ENCODE measurements at places on chromosomes 3 and 15.

- peak; percentile 85 for DNase-seq
Measured at GRCh38 chr15:95162967-95163531, 931.7 kb downstream of the MCTP2 start.

GRCh38 chr3:129934234-129935123 is 40.0 kb upstream of the TRH start:
- DNase-seq, result no peak

DNA sequence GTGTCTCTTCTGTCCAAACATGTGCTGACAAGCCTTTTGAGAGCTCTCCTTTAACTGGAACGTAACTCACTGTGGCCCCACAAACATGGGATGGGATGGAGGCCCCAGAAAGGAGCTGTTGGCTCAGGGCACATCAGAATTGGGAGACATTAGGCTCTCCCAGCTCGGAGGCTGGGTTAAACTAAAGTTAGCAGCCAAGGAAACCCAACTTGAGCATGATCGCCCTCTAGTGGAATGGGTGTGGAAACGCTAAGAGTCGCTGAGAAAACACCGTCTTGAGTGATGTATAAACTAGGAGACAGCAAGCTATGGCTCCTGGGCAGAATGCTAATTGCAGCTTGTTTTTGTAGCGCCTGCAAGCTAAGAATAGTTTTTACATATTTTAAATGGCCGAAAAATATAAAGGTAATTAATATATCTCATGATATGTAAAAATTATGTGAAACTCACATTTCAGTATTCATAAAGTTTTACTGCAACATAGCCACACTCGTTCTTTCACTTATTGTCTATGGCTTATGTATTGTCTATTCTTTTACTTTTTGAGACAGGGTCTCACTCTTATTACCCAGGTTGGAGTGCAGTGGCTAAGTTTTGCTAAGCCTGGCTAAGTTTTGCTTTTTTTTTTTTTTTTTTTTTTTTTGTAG is 138.8 kb upstream of the HACD2 start:
- peak; percentile 78 for DNase-seq

DNA sequence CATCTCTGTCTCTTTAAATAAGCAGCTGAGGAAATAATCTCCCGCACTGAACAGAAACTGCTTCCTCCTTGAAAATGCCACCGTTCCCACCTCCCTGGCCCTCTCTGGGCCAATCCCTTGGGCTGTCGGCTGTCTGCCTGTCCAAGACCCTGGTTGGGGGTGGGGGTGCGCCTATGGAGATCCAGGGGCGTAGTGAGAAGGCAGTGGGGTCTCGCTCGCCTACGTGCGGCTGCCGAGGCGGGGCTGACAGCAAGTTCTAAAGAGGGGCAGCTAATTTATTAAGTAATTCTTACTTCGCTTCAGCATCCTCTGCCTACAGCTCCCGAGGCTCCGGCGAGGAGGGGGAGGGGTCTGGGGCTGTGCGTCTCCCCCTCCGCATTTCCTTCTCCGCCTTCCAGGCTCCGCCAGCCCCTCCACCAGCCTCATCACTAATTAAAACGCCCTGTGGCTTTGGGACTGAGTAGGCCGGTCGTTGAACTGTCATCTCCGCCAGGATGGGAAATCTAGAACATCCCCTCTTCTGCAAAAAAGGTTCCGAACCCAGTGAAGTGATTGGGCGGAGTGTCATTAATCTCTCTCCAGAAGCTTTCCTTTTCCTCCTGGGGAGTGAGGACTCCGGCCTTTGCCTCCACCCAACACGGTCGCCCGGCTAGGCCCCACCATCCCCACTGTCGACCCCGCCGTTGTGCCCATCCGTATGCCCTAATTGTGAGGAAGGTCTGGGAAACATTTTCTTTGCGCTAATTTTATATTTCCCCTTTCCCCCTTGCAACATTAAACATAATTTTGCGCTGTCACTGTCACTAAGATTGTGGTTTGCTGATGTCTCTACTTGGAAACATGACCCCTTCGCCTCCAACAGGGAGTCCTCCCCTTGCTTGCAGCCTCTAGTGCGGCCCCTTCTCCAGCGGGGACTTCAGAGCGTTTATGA is 16.9 kb downstream of the NR2F2 start:
- DNase-seq, result no peak

DNA sequence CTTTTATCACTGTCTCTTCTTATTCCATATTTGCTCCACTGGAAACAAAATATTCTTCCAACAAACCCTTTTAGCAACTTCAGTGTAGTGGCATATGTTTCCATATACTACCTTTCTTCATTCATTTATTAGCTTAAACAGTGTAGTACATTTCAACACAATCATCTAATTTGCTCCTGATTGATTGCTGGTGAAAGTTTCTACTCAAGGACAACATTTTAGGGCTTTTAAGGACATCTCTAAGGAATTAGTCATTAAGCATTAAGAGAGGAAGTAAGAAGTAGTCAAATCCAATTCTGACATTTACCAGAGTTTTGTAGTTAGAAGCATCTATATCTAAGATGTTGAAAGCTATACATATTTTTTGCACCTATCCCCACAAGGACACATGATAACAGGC is 55.8 kb downstream of the RSRC1 start:
- no peak for DNase-seq

- no peak for DNase-seq
Measured at GRCh38 chr3:156915372-156915771, 89.2 kb downstream of the LEKR1 start.

DNA sequence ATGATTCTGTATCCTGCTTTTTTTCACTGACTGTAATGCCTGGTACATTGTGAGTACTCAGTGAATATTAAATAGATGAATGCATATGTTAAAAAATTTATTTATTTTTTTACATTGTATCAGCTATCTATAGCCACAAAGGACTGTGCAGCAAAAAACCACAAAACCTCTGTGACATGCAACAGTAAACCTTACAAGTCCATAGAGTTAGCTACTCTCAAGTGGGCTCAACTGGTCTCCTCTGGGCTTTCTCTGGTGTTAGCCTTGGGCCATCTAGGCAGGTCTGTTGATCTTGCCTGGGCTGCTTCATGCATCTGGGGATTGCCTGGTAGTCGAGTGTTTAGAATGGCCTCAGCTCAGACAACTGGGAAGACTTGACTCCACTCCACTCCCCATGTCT is 35.3 kb downstream of the OTOL1 start:
- no peak for DNase-seq

GRCh38 chr3:139674571-139675260 is 3.1 kb downstream of the NMNAT3 start:
- no peak for DNase-seq

- DNase-seq, result no peak
Measured at GRCh38 chr3:129940086-129940485, 34.4 kb upstream of the TRH start.

DNA sequence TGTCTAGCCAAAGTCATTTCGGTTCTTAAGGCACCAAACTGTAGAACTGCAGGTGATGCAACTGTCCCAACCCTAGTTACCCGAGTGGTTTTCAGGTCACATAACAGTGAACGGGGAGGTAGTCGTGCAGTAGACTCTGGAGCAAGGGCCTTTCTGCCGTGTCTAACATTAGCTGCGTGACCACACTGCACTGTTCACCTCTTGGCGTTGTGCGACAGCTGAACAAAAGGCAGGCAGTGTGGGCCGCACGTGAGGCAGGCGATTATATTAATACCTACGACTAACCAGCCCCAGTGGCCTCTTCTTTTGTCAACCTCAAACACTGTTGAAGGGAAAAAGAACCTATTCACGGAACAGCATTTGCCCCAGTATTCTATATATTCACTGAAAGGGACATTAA is 2.8 kb downstream of the LRRN1 start:
- DNase-seq, result no peak

DNA sequence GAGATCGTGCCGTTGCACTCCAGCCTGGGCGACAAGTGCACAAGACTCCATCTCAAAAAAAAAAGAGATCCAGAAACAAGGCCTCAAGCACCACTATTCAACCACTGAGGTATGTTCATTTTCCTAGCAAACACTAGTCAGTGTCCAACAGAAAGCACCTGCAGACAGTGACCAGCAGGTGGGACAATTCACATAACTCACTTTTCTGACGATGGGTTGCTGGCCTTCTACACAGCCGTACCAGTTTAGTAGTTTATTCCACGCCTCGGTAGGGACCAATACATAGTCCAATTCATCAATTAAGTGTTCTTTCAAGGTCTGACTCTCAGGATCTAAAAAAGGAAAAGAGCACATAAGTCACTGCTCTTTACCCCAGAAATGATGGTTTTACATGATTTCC is 12.4 kb downstream of the USP4 start:
- no peak for DNase-seq

DNA sequence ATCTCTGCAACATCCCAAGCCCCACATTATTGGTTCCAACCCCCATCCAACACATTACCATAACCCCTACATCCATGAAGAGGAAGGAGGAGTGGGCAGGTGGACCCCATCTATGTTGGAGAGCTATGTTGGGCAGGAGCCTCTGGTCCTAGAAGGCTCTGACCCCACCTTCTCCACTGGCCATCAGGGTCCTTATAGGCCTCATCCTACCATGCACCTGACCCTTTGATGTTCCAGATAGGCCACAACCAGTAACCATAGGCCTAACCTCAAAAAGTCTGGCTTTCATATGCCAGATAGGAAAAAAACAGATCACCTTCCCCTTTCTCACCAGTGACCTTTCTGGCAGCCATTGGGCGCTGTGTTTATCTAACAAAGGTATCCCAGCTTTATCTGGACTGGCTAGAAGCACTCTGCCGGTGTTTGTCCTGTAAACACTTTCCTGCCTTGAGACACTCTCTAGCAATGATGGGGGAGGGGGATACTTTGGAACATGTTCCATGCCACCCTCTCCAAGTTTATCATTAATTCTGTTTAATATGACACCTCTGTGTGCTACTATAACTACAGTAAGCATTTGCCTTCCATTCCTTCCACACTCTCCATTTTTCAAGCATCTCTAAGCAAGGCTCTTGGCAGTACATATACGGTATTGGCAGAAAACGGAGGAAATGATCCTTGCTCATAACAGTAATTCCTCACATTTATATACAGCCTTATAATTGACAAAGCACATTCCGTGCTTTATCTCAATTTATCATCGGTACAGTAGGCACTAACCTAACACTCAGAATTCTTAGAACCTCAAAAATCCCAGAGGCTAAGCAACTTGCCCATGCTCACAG is 377.1 kb downstream of the VPS13C start:
- no peak for DNase-seq

GRCh38 chr15:49227602-49228001 is 57.6 kb downstream of the GALK2 start:
- DNase-seq, result no peak

DNA sequence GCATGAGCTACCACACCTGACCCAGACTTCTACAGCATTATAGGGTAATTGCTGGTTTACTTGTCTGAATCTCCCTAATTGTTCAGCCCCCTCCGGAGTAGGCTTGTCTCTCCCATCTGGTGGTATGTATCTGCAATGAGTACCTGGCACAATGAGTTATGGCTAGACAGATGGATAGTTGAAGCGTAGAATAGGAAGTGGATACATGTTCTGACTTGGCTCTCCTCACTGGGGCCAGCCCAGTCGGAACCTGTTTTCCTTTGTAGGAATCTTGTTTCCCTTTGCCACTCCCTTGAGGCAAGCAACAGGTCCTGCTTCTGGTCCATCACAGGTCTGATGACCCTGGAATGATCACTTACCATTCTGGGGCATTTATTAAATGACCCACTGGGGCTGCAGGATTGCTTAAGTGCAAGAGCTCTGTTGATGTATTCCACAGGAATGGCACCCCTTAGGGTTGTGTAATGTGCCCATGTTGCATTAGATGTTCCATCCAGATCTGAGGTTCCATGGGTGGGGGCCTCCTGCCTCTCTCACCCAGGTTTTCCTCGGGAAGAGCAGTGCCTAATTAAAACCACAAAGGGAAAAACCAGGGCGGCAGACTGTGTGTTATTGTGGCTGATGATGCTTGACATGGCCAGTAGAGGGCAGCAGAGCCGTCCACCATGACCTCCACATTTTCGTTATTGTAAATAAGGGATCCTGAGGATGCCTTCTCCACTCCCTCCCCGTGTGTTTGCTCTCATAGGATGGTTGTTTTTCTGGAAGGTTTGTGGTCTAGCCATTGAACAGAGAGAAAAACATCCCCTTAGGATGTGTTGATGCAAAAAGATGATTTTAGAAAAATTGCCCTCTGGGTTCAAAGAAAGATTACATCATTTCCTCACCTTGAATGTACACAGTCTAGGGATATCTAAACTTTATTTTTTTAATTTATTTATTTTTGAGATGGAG is 58.0 kb downstream of the CMTM8 start:
- peak; percentile 50 for DNase-seq

GRCh38 chr3:62135741-62136140 is 237.6 kb downstream of the FEZF2 start:
- DNase-seq, result no peak

DNA sequence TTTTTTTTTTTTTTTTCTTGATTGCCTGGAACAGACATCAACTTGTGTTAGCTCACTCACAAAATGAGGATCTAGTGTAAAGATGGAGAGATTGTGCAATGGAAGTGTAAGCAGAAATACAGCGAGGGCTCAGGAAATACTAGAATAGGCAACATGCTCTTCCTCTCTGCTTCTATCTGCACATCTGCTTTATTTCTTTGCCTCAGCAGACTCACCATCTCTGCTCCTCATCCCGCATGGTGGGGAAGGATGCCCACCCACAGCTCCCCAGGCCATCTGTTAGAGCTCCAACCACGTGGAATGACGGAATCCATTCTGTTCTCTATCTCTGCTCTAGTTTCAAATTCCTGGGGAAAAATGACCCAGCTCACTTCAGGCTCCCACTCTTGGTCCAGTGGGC is 128.0 kb upstream of the ADAMTS9 start:
- DNase-seq, result no peak

DNA sequence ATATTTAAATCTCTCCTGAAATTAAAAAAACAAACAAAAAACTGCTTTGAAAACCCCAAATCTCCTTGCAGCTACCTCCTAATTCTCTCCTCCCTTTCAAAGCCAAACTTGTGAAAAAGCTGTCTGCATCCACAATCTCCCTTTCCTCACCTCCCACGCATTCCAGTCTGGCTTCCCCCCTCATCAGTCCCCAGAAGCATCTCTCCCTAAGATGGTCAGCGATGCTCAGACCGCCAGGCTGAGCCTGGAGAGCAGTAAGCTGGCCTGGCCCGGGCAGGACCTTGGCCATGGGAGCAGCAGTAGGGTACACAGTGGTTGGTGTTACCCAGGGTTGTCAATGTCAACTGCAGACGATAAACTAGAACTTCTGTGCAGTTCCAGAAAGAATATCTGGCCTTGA is 32.9 kb upstream of the BLM start:
- DNase-seq, result no peak

GRCh38 chr3:127124120-127124519 is 68.8 kb upstream of the PRR23E start:
- no peak for DNase-seq

GRCh38 chr3:23798876-23799275 is 6.9 kb upstream of the UBE2E1 start:
- DNase-seq, result no peak

DNA sequence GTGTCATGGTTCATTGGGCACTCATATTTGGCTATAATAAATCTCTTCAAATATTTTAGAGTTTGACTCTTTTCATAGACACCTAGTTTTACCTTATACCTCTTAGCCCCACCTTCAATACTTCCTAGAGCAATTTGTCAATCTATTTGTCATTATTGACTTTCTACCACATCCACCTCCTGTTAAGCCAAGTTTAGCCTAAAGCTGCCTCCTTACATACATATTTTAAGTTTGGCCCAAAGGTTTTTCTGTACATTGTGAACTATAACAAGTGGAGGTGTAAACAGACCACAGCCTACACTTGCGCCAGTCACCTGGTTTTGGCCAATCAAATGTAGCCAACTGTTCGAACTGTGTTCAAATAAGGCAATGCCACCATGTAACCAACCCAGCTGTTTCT is 18.1 kb upstream of the ABHD17C start:
- no peak for DNase-seq

- no peak for DNase-seq
Measured at GRCh38 chr3:168545591-168545990, 449.9 kb upstream of the GOLIM4 start.

Data from HFF-Myc (cell line).